ENCODE measurements at places on chromosomes 4 and X.
A peak's percentile ranks its signal among the peaks of the same experiment; 100 is the strongest.

GRCh38 chr4:83074086-83074704 lies 39.2 kb downstream of the COPS4 start:
- peak; percentile 86 for DNase-seq

DNA sequence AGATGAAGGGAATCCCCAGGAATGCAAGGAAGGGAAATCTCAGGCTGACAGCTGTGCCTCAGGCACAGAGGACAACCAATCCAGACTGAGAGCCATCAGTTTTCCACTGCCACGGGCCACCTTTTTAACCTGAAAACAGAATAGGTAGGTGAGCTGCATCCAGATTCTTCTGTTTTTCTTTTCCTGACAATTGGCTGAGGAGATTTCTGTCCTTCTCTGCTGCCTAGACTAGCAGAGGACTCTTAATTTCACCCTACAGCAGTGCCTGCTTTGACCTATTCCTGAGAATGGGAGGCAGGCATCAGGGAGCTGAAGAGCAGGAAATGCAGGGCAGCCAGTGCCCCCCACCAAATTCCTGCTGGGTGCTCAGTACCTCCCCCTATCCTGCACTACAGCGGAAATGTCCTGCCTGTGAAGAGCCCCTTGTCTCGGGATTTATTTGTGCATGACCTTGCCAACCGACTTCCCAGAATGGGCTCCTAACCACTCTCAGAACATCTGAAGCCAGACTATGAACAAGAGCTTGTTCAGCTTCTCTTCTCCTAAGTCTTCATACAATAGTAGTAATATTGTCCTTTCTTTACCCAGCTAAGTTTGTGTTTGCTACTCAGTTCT lies 65.1 kb downstream of the CASK start:
- no peak for DNase-seq

DNA sequence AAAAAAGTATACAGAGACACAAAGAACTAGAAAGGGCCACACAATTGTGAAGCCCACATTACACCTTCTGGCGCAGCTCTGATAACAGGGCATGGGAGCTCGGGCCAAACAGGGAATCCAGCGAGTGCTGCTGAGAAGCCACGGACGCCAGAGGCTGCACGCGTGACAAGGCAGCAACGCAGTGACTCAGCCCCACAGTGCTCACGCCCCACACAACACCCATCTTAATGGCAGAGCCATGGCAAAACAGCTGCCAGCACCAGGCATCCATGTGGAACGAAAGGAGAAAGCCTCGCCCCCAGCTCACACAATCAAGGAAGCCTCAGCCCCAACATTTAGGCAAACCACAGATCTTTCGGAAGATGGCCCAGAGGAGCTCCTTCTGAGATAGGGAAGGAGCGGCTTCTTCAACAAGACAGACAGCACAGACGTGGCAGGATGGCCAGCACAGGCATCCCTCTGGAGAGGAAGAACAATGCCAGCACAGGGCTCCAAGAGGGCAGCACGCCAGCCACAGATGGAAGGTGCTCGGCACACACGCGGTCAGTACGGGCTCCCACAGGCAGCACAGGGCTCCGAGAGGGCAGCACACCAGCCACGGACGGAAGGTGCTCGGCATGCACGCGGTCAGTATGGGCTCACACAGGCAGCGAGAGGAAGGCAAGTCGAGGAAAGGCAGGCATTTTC lies 33.1 kb downstream of the GAK start:
- DNase-seq = no peak

GRCh38 chr4:110287130-110287529 lies 88.7 kb upstream of the ELOVL6 start:
- no peak for DNase-seq

GRCh38 chr4:88296413-88297211 lies 12.3 kb upstream of the PPM1K start:
- DNase-seq = no peak

- no peak for DNase-seq
Measured at GRCh38 chr4:27986476-27986875, 1125.8 kb downstream of the STIM2 start.

GRCh38 chr4:59837751-59838150 lies 1362.4 kb upstream of the ADGRL3 start:
- DNase-seq = no peak

DNA sequence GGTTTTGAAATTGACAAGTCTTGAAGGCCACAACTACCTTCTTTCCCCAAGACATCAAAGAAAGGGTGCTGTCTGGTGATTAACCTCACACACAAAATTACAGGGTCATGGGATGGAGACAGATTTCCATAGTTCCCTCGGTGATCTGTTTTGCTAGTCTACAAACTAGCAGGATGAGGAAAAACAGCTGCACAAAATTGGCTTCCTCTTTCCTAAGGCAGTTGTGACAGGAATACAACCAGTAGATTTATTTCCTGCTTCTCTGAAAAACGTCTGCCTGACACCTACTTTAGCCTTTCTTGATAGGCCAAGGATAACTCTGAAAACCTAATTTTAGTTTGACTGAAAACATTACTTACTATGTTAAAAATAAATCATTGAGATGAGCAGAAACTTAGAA lies 39.6 kb downstream of the DKK2 start:
- no peak for DNase-seq

GRCh38 chrX:29858714-29859113 lies 356.6 kb upstream of the MAGEB2 start:
- DNase-seq = no peak

- DNase-seq = no peak
Measured at GRCh38 chrX:1606496-1606895, 8.4 kb upstream of the ASMT start.

- DNase-seq = no peak
Measured at GRCh38 chr4:173493041-173493440, 37.0 kb downstream of the HAND2 start.

- DNase-seq = no peak
Measured at GRCh38 chr4:3196670-3197359, 52.1 kb upstream of the MSANTD1 start.

DNA sequence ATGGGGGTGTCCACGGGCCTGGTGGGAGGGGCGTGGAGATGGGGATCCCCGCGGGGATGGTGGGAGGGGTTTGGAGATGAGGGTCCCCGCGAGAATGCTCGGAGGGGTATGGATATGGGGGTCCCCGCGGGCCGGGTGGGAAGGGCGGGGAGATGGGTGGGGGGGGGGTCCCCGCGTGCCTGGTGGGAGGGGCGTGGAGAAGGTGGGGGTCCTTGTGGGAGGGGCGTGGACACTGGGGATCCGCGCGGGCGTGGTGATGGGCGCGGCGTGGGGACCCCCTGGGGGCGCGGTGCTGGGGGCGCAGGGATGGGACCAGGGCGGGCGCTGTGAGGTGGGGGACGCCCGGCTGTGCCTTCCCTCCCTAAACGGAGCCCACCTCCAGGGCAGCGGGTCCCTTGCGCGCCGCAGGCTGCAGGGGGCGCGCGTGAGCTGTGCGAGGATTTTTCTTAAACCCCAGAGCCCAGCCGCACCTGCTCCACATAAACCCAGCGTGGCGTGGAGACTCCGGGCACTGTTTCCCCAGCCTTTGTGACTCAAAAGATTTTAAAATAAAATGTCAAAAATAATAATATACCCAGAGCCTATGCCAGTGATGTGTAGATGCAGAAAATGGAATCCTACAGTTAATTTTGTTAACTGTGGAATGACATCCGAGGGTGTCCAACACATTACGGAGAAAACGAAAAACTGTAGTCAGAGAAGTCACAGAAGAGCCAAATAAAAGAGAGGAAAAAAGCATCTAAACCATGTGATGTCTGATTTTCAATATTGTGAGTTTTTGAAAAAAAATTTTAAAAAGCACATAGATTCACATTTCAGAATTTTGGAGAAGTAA lies 1.5 kb upstream of the ASMTL start:
- peak; percentile 91 for DNase-seq

DNA sequence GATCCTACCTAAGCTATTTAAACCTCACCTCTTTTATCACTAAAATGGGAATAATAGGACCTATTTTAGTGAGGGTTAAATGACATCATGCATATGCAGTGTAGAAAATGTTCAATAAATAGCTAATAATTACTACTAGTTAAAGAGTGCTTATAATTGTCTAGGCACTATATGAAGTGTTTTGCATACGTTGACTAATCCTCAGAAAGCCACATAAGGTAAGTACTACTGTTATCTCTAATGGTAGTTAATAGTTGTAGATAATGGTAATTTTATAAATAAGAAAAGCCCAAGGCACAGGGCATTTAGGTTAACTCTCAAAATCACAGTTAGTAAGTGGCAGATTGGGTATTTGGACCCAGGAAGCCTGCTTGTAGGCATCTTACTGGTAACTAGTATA lies 47.4 kb upstream of the BOD1L1 start:
- DNase-seq = no peak

DNA sequence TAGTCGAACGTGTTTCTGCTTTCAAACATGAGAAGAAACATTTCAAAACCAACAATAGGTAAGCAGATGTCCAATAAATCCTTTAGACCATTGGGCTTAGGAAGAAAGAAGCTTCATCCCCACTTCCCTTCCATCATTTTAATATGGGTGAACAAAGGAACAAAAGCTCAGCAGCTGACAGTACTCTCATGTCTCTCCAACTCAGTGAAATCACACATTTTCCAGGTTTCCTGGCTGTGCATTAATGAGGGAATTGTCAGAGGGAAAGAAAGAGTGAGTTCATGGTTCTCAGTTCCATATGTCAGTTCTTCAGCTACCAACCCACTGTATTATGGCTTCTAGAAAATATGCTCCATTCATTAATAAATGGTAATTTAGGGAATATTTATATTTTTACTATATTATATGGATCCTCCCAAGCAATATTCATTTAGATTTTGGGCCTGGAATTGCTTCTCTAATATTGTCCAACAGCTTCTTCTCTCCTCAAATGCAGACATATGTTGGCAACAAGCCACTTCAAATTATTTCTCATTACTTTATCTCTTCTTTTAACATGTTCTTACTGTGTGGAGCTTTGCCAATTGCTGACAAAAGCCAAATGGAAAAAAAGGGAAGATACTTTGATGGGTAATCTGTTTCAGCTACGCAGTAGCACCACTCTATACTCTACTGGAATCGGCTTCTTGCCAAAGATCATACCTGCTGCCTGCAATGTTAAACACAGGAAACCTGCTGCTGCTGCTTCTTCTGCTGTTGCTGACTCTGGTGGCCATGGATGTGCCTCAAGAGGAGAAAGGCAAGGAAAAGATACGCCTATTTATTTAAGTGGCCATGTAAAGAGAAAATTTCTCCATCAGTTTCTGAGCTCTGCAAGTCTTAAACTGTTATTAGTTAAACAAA lies 1757.6 kb downstream of the ARAP2 start:
- DNase-seq = no peak
